Activated gamma-delta T cell treated with anti-CD3 and anti-CD28 coated beads, Interleukin-2, amount 50 U/mL, for 16 hours (primary cell): ENCODE measurements at places on chromosomes 3 and 15.

- DNase-seq, result no peak
These were observed 10.1 kb downstream of the TGFBR2 start for GRCh38 chr3:30616347-30617027.

GRCh38 chr3:41907330-41908073 lies 54.4 kb downstream of the ULK4 start:
- DNase-seq, result no peak

GRCh38 chr3:119918992-119919933 lies 137.4 kb downstream of the NR1I2 start:
- DNase-seq, result no peak

DNA sequence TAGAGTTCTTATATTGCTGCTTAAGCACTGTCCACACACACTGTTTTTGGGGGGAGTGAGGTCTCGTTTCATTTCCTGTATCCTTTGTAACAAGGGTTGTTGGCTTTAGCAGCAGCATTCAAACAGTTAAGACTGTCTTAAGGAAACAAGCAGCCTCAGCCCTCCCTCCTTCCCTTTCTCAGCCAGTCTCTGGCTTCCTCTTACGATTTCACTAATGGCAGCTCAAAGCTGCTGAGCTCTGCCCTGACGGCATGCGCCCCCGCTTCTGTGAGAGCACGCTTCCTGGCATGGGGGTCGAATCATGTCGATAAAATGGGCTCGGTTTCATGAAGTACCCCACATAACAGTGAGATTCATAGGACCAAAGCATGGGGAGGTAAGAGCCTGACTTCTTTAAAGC lies 105.0 kb downstream of the KLHL25 start:
- peak; percentile 52 for DNase-seq

- no peak for DNase-seq
These were observed 68.1 kb downstream of the TRIM69 start for GRCh38 chr15:44804298-44805046.

- no peak for DNase-seq
These were observed 18.6 kb upstream of the FNDC3B start for GRCh38 chr3:172020763-172021162.

DNA sequence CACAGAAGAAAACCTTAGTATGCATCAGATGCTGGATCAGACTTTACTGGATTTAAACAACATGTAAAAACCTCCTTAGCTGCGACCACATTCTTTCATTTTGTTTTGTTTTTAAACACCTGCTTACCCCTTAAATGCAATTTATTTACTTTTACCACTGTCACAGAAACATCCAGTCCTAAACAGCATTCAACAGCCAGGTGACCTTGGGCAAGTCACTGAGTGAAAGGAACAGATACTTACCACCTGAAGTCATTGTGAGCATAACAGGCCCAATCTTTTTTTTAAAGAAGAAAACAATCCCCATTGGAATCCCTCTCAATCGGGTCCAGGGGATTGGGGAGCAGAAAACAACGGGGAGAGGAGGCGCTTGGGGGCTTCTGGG lies 390 bp downstream of the STARD5 start:
- DNase-seq, result no peak

GRCh38 chr3:5332270-5332956 lies 144.9 kb downstream of the EDEM1 start:
- DNase-seq, result no peak

- no peak for DNase-seq
These were observed 517.3 kb downstream of the MECOM start for GRCh38 chr3:169146179-169146665.

- no peak for DNase-seq
These were observed 44.3 kb upstream of the GCNT3 start for GRCh38 chr15:59567324-59567723.

DNA sequence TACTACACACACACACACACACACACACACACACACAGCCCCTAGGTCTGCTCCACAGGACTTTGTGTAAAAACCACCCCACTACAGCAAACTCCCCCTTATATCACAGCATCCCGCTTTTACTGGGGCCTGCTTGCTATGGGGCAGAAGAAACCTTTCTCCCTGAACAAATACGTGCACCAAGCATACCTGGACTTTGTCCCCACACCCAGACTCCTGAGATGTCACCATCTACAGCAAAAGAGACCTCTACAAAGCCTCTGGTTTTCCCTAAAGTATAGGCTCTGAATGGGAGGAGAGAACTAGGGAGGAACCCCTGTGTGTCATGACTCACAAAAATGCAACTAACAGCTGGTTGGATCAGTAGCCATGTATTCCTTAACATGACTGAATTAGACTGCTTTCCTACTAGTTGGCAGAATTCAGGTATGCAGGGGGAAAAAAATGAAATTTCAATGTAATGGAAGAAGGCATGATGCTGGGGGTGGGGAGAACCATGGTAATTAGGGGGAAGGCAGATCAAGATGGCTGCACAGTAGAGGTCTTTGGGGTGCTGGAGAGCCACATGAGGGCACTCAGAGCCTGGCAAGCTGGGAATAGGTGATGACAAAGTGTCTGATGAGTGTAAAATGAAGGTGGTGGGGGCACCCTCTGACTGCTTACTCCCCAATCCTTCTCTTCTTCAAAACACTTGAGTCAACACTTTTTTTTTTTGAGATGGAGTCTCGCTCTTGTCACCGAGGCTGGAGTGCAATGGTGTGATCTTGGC lies 45.9 kb downstream of the DAPK2 start:
- DNase-seq, result no peak

- DNase-seq, result no peak
These were observed 103.3 kb downstream of the IL1RAP start for GRCh38 chr3:190617185-190617584.
